ENCODE measurements at places on chromosomes 4 and X. TPM values are rescaled to one million over a fixed set of nuclear protein-coding genes. Genes with fewer than 3 reads are reported as not detected.

Gene HMGB2
- 172 TPM for polyA plus RNA-seq

Gene GAGE1
- polyA plus RNA-seq = not detected

DNA sequence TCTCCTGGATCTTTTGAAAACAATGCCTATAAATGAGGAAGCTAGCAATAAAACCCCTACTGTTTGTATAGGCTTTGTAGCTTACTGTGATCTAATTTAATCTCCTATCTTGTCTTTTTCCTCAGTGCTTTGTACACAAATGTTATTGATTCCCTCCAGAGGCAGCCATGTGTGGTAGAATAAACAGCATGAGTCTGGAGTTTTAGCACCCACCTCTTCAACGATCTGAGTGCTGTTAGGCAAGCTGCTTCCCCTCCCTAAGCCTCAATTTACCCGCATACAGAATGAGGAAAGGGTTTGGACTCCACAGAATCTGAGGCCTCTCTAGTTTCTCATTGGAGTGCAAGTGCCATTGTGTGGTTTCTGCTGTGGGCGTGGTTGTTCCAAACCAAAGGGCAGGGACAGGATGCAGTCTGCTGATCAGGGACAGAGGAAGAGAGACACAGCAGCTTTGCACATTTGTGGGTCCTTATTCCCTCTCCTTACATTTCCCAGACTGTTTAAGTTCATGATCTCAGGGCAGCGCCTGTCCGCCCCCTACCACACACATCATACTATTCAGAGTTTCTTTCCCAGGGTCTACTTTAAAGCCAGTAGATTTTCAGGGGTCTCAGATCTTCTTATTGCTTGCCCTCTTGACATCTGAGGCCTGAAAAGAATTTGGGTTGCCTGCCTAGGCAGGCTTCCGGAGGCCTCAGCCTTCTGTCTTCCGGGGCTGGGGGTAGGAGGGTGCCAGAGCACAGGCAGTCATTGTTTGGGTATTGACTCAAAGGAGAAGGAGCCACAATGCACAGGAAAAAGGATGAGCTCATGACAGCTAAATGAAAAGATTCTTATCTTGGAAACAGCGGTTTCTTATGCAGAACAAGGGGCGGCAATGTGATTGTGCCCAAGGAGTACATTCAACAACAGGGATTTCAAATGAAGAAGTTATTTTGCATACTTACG, 114.9 kb upstream of the TEX13D start:
- H3K4me3 ChIP-seq = no peak overlapping the region
- no peaks in the 10 kb centered on the region for H3K4me1 ChIP-seq
- no peak overlapping the region for H3K27ac ChIP-seq
- peak; percentile 15 for DNase-seq
- no peaks in the 10 kb centered on the region for H3K27me3 ChIP-seq

- H3K4me1 ChIP-seq = no peaks in the 10 kb centered on the region
- no peaks in the 10 kb centered on the region for H3K36me3 ChIP-seq
- H3K4me3 ChIP-seq = no peak overlapping the region
- no peak overlapping the region for H3K27ac ChIP-seq
- H3K27me3 ChIP-seq = no peaks in the 10 kb centered on the region
Measured at GRCh38 chr4:142081025-142081424, 444.6 kb downstream of the IL15 start.

GRCh38 chrX:17637235-17637634, 100.1 kb upstream of the SCML1 start:
- no peaks in the 10 kb centered on the region for H3K27me3 ChIP-seq
- DNase-seq = no peak

- H3K4me3 ChIP-seq = no peak overlapping the region
- peaks cover 12% of the 10 kb centered on the region for H3K4me1 ChIP-seq
- no peaks in the 10 kb centered on the region for H3K27me3 ChIP-seq
Measured at GRCh38 chrX:131365766-131366165, 76.7 kb upstream of the IGSF1 start.

DNA sequence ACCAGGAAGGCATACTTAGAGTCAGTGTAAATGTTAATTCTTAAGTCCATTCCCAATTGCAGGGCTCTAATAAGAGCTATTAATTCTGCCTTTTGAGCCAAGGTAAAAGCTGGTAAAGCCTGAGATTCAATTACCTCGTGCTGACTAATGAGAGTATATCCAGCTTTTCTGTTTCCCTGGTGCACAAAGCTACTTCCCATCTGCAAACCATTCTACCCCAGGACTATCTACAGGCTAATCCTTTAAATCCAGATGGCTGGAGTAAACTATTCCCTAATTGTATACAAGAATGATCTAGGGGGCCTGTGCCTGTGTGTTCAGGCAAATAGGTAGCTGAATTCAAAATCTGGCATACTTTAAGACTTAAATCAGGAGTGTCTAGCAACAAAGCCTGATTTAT, 365.0 kb downstream of the GPM6A start:
- H3K27me3 ChIP-seq = no peaks in the 10 kb centered on the region
- no peak overlapping the region for H3K27ac ChIP-seq
- H3K36me3 ChIP-seq = no peaks in the 10 kb centered on the region
- no peak for DNase-seq
- H3K4me3 ChIP-seq = no peak overlapping the region

DNA sequence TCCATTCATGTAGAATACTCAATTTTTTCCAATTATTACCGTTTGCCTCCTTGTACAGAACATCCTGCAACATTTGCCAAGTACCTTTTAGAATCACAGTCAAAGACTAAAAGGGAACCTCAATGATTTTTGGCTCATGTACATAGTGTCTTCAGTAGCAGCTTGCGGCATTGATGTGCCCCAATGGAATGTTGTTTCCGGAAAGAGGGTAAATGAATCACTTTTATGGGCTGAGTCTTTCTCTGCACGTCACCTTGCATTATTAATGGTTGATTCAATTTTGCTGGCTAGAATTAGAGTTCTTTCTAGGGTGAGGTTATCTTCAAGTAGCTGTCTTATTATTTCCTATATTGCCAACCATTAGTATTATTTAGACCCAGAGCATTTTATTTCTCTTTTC, 116.9 kb upstream of the GABRA2 start:
- no peaks in the 10 kb centered on the region for H3K36me3 ChIP-seq
- H3K4me1 ChIP-seq = no peaks in the 10 kb centered on the region
- no peak overlapping the region for H3K4me3 ChIP-seq
- H3K27me3 ChIP-seq = no peaks in the 10 kb centered on the region
- no peak overlapping the region for H3K27ac ChIP-seq
- no peak for DNase-seq

DNA sequence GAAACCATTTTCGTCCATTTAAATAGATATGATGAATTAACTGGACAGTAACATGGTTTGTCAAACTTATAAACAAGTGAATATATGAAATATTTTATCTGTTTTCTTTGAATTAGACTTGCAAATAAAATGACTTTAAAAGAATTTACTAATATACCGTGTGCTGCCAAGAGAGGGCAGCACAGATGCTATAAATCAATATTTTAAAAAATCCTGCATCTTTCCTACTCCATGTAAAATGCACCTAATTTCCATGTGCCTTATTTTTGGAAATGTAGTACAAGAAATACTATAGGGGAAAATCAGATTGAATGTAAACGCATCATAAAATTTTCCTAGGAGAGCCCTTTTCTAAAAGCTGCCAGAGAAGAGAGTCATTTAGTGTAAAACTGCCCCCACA, 62.2 kb downstream of the PRKX start:
- no peak overlapping the region for H3K4me3 ChIP-seq
- no peak overlapping the region for H3K27ac ChIP-seq

Data from large intestine (tissue), 12 donors.